ENCODE measurements at places on chromosomes 11 and 22. TPM values are rescaled to one million over a fixed set of nuclear protein-coding genes. Genes with fewer than 3 reads are reported as not detected.

Gene KRTAP5-1
- total RNA-seq, result not detected

Gene APOBEC3B
- total RNA-seq, result 6.5 TPM

Gene CLTCL1
- total RNA-seq, result 8.9 TPM

Gene EIF4ENIF1
- total RNA-seq, result 12.4 TPM

Gene PRR33
- total RNA-seq, result not detected

Gene SAA1
- total RNA-seq, result 0.69 TPM

Gene KRTAP5-7
- total RNA-seq, result not detected

Gene MUC2
- not detected for total RNA-seq

Gene FAT3
- total RNA-seq, result 0.27 TPM

Gene STX3
- total RNA-seq, result 41.6 TPM

Gene PKNOX2
- total RNA-seq, result not detected

Gene GUCD1
- 167 TPM for total RNA-seq

Gene MTMR2
- 20.3 TPM for total RNA-seq

Gene B4GALNT4
- 3.0 TPM for total RNA-seq

Gene NXPE1
- total RNA-seq, result not detected

Gene NAALAD2
- 1.3 TPM for total RNA-seq

Gene IGLL1
- total RNA-seq, result not detected

Gene CLMP
- 16.6 TPM for total RNA-seq

Gene CECR2
- not detected for total RNA-seq

Gene PRG3
- not detected for total RNA-seq

Gene NLRP14
- not detected for total RNA-seq

Gene C11orf87
- 0.02 TPM for total RNA-seq

Gene BDNF
- 11.9 TPM for total RNA-seq

Gene MMP20
- not detected for total RNA-seq

Gene BAIAP2L2
- total RNA-seq, result not detected

Gene SYTL2
- 19.6 TPM for total RNA-seq

Gene CARD10
- 22.4 TPM for total RNA-seq

All from HT1080 (cell line).